GM10248 (cell line): ENCODE measurements at places on chromosomes 1 and 21.

GRCh38 chr1:12408662-12409061 is 178.8 kb downstream of the VPS13D start:
- DNase-seq, result no peak

GRCh38 chr1:40789661-40790430 is 6.3 kb downstream of the KCNQ4 start:
- no peak for DNase-seq

GRCh38 chr1:102099916-102100315 is 103.2 kb upstream of the OLFM3 start:
- DNase-seq, result no peak

DNA sequence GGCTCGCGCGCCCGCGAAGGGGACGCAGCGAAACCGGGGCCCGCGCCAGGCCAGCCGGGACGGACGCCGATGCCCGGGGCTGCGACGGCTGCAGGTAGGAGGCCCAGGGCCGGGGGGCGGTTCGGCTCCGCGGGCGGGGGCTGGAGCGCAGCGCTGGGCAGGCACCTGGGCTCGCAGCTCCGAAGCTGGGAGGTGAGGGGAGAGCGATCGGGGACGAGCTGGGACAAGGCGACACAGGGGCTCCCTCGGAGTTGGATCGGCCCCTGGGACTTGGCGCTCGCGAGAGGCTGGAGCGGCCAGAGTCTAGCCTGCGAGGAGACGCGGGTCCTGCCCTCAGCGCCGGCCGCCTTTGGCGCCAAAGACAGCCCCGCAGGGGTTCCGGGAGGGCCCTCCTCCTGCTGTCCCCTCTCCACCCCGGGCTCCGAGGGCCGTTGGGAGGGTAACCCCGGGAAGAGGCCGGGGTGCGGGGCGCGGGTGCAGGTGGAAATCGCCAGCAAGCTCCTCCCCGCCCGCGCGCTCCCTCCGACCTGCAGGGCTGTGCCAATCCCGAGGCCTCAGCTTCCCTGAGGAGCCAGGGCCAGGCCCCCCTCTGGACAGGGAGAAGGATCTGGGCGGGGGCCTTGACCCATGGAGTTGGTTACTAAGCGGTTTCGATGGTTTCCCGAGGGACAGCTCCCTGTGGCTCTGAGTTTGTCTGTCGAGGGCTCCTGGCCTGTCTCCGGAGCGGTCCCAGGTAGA is 401 bp downstream of the TP73 start:
- no peak for DNase-seq

GRCh38 chr1:93554883-93555872 is 107.3 kb downstream of the FNBP1L start:
- DNase-seq, result no peak

- peak; percentile 59 for DNase-seq
Measured at GRCh38 chr21:42460391-42461184, 35.4 kb downstream of the RSPH1 start.
